Activated T-helper 2 cell treated with anti-CD3 and anti-CD28 coated beads, Interferon-gamma antibody, Interleukin-2, Interleukin-4, amounts not matched to agents 10 μg/mL and 5 μg/mL and 100 μg/mL, durations not matched to agents 14 hours and 24 hours and 36 hours (primary cell): ENCODE measurements at places on chromosomes 7 and 10. TPM values are rescaled to one million over a fixed set of nuclear protein-coding genes. Genes with fewer than 3 reads are reported as not detected.

DNA sequence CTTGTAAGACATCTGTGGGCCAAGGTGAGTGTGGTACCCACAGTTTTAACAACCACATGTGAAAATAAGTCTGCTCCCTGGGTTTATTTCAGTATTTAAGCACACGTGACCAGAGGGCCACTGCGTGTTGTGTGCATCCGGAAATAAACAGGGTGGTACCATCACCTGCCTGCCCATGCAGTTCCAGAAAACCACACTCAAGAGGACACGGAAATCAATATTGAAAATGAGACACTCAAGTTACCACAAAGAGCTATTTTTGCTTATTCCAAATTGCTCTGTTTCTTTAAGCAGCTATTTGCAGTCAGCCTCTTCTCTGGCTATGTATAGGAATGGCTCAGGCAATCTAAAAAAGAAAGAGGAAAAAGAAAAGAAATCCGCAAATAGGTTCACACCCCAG, 71.8 kb upstream of the LOXL4 start:
- peaks cover 14% of the 10 kb centered on the region for H3K27me3 ChIP-seq
- H3K4me3 ChIP-seq: no peak overlapping the region

DNA sequence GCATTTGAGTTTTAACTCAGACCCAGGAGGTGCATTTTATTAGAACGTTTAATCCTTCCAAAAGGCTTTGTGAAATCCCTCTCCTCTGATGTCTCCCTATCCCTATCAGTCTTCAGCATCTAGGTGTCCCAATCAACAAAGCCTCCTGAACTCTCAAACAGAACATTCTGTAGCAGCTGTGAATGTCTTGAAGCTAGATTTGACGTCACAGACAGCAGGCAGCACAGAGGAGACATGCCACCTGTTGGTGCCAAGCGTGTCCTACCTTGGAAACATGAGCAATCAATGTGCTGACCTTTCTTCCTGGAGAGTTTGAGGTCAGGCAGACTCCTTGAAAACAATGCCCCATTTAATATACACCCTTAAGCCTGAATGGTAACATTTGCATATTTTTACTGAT, 125.5 kb downstream of the RNLS start:
- no peaks in the 10 kb centered on the region for H3K4me1 ChIP-seq
- no peaks in the 10 kb centered on the region for H3K36me3 ChIP-seq
- H3K27ac ChIP-seq: no peak overlapping the region
- H3K4me3 ChIP-seq: no peak overlapping the region
- DNase-seq: no peak

GRCh38 chr7:124765401-124766352, at the start of gene GPR37:
GPR37 (minus strand) TSS chr7:124765792; CDS start chr7:124764976, 816 bp downstream.
- H3K27me3 ChIP-seq: peaks cover 73% of the 10 kb centered on the region
- no peak within 1 kb of the TSS for H3K27ac ChIP-seq
- DNase-seq: peak; percentile 14
- H3K36me3 ChIP-seq: no peaks in the 10 kb centered on the region
- H3K4me1 ChIP-seq: peaks cover 9% of the 10 kb centered on the region

DNA sequence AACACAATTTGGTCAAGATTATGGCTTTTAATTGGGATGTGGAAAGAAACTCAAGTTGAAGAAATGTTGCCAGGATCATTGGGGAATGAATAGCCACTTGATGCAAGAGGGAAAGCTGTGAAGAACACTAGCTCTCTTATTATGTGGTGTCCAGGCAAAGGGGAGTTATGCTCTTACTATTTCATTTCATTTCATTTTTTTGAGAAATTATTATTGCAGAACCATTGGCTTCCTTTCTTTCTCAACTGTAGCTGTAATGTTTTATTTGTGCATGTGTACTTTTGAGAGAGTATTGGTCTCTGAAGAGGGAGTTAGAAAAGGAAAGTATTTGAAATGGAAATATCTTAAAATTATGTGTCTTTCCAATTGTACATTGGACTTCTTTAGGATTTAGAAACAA, 312.6 kb upstream of the BMPER start:
- H3K27me3 ChIP-seq: no peaks in the 10 kb centered on the region
- DNase-seq: no peak
- H3K36me3 ChIP-seq: no peaks in the 10 kb centered on the region
- H3K4me3 ChIP-seq: no peak overlapping the region

Gene VWDE
- total RNA-seq: 2.9 and 3.2 TPM in 2 replicates

Gene PTF1A
- not detected in 2 replicates for total RNA-seq

DNA sequence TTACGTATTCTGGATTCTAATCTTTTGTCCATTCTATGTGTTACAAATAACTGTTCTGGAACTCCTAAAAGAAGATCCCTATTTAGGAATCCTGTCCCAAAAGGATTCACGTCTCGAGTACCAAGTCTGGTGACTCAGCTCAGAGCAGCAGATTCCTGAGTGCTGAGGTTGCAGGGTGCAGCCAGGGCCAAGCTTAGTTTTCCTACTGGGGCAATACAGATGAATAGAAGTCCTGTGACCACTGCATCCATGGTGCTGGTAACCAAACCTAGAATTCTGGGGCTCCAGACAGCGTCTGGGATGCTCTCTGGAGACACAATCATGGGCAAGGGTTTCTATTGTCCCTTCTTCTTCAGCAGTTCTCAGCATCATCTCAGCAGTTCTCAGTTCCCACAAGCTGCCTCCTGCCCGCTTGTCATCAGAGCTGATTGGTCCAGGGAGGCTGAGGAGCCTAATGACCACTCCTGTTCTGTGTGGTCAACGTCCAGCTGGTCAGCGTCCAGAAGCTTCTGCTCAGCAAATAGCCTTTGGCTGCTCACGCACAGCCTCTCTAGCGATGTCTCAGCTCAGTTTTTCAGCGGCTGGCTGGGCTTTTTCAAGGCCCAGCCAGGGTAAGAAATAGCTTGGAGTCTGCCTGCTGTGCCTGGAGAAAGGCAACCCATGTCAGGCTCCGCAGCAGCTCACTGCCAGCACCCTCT, 50.4 kb upstream of the C7orf33 start:
- H3K27ac ChIP-seq: no peak overlapping the region
- DNase-seq: no peak
- no peak overlapping the region for H3K4me3 ChIP-seq
- peaks cover 3% of the 10 kb centered on the region for H3K27me3 ChIP-seq

DNA sequence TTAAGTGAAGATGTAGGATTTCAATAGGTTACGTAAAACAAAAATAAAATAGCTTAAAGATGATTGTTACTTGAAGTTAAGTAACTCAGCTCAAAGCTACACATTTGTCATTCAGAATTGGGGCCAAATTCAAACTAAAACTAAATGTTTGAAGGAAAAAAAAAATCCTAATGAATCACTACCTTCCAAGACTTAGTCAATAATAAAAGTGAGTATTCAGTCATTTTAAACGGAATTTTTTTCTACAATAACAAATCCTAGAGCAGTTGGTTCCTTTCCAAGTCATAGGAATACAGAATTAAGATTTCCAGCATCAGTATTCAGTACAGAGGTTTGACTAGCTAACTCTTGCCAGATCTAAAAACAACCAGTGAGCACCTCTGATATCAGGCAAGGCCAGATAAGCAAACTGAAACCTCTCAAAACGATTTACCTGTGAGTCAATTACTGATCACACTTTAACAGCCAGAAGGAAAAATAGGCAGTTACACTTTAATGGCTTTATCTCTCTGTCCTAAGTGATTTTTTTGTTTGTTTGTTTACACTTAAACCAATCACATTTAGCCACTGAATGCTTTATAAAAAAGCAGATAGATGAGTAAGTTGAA, 669.8 kb upstream of the ANKRD30A start:
- H3K27ac ChIP-seq: no peak overlapping the region
- no peaks in the 10 kb centered on the region for H3K36me3 ChIP-seq
- no peak for DNase-seq
- no peaks in the 10 kb centered on the region for H3K4me1 ChIP-seq
- H3K4me3 ChIP-seq: no peak overlapping the region

Gene UNCX
- total RNA-seq: not detected in 2 replicates

Gene CHN2
- 0.73 and 0.94 TPM in 2 replicates for total RNA-seq

Gene LRRTM3
- total RNA-seq: not detected in 2 replicates

DNA sequence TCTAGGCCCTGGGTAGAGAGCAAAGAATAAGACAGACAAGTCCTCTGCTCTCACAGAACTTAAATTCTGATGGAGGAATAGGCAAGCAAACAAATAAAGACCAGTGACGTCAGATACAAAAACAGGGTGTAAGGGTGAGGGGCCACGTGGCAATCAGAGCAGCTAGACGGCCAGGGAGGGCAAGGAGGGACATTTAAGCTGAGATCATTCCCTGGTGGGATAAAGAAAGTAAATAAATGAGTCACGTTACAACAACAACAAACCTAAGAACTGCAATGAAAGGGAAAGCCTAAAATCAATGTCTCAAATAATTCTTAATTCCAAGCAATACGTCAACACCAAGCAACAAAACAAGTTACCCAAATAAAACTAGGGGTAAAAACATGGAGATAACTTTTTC, 21.8 kb downstream of the STN1 start:
- DNase-seq: no peak
- peak overlapping the region; percentile 76 for H3K27ac ChIP-seq
- no peaks in the 10 kb centered on the region for H3K27me3 ChIP-seq
- no peak overlapping the region for H3K4me3 ChIP-seq

GRCh38 chr7:1313613-1314012, 80.9 kb downstream of the UNCX start:
- H3K27me3 ChIP-seq: no peaks in the 10 kb centered on the region
- no peak overlapping the region for H3K4me3 ChIP-seq
- H3K4me1 ChIP-seq: no peaks in the 10 kb centered on the region

- H3K36me3 ChIP-seq: no peaks in the 10 kb centered on the region
- no peak for DNase-seq
- H3K27me3 ChIP-seq: peaks cover 31% of the 10 kb centered on the region
- H3K4me3 ChIP-seq: no peak overlapping the region
Measured at GRCh38 chr10:968546-969199, 19.6 kb upstream of the GTPBP4 start.

DNA sequence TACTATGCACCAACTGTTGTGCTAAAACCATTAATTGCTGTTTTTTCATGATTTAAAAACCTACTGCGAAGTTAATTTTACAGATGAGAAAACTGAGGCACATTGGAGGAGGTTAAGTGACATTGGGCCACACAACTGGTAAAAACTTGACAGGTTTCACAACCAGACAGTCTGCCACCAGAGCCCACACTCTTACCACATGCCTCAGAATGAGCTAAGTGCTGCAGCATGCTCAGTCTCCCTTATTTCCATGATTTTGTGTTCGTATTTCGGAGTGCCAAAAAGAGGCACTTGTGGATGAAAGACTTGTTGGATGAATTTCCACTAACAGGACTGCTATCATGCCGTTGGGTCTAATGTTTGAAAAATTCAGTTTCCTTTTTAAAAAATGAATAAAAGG, 77.4 kb downstream of the PCLO start:
- H3K27me3 ChIP-seq: no peaks in the 10 kb centered on the region
- no peak overlapping the region for H3K27ac ChIP-seq
- no peak for DNase-seq
- no peak overlapping the region for H3K4me3 ChIP-seq

DNA sequence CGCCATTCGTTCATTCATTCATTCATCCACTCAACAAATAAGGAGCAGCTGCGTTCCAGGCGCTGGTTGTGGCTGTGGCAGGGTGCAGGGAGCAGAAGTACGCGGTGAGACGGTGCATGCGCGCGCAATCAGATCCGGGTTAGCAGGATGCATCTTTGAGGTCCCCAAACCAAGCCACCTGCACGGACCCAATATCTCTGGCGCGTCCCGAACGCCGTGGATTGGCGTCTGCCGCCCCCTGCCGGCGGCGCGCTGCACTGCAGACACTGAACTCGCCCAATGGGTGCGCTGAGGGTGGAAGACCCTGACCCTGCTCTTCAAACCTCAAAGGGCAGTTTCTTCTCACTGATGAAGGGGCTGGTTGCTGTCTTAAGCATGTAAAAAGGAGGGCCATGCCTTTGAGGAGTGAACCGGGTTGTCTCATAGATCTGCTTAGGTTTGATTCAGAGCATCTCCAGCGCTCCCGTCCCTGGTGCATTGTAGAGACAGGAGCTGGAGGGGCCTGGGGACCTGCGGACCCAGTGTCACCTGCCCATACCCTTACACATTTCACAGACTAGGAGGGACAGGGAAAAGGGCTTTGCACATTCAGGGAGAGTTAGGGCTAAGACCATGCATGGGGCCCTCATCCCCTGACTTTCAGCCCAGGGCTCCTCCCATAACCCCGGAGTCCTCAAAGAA, 102.5 kb downstream of the RAMP3 start:
- no peak overlapping the region for H3K27ac ChIP-seq
- H3K36me3 ChIP-seq: no peaks in the 10 kb centered on the region
- peaks cover 9% of the 10 kb centered on the region for H3K27me3 ChIP-seq
- DNase-seq: peak; percentile 62

Gene DRGX
- total RNA-seq: not detected in 2 replicates
